ENCODE measurements at places on chromosomes 3 and 15. TPM values are rescaled to one million over a fixed set of nuclear protein-coding genes. Genes with fewer than 3 reads are reported as not detected.

- no peak for DNase-seq
Observed at GRCh38 chr15:77980098-77980497, 97.4 kb downstream of the TBC1D2B start.

DNA sequence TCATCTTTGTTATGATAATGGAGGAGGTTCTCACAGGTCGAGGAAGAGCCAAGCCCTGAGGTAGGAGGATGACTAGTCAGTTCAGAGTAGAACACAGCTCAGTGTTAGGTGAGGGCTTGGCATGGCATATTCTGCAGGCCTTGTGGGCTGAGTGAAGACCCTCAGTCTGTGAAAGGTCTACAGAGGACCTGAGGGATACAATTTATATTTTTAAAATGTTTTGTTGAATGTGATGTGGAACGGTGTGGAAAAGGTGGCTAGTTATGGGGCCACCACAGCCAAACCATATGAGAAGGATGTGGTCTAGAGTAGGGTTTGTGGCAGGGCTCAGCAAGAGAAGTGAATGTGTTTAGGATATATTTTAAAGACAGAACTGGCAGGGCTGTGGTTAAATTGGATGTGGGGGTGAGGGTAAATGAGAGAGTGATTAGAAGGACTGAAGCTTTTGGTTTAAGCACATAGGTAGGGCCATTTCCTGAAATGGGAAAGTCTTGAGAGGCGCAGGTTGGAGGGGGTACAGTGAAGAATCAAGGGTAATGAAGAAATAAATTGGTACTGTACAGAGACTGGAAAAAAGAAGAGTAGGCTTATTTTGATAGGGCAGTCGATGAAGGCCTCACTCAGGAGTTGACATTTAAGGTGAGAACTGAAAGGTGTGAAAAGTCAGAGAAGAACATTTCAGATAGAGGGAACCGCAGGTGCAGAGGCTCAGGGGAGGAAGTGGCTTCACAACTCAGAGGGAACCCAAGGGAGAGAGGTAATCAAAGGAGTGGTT is 60.5 kb downstream of the SPTSSB start:
- DNase-seq: no peak

Gene KNL1
- 9.4 TPM for polyA plus RNA-seq

DNA sequence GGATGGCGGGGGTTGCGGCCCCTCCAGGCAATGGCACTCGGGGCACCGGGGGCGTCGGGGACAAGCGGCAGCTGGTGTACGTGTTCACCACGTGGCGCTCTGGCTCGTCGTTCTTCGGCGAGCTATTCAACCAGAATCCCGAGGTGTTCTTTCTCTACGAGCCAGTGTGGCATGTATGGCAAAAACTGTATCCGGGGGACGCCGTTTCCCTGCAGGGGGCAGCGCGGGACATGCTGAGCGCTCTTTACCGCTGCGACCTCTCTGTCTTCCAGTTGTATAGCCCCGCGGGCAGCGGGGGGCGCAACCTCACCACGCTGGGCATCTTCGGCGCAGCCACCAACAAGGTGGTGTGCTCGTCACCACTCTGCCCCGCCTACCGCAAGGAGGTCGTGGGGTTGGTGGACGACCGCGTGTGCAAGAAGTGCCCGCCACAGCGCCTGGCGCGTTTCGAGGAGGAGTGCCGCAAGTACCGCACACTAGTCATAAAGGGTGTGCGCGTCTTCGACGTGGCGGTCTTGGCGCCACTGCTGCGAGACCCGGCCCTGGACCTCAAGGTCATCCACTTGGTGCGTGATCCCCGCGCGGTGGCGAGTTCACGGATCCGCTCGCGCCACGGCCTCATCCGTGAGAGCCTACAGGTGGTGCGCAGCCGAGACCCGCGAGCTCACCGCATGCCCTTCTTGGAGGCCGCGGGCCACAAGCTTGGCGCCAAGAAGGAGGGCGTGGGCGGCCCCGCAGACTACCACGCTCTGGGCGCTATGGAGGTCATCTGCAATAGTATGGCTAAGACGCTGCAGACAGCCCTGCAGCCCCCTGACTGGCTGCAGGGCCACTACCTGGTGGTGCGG is 1.9 kb downstream of the CHST2 start:
- no peak for DNase-seq

Gene RARB
- polyA plus RNA-seq: 19.1 TPM

- no peak for DNase-seq
Observed at GRCh38 chr3:148641722-148642121, 56.0 kb upstream of the AGTR1 start.

DNA sequence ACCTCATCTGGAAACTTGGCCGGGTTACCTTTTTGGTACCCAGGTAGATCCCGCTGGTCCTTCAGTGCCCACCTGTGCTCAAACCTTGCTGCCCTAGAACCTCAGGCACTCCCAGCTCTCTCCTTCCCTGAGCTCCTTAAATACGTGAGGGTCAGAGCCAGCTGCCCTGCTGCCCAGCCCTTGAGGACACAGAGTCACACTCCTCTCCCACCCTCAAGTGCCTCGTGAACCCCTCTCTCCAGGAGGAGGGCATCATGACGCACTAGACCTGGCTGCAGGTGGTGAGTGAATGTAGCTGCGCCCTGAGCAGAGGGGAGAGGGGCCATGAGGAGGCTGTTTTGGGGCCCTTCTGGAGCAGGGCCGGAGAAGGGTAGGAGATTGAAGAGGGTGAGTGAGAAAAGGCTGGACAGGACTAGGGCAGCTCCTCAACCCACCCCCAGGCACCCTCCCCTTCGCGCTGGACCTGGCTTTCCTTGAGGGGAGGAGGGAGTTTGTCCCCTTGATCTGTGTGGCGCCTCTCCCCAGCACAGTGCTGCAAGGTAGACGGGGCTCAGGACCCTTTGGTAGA is 941 bp downstream of the SLC12A8 start:
- no peak for DNase-seq

- peak; percentile 0 for DNase-seq
Observed at GRCh38 chr3:118534519-118534918, 500.1 kb downstream of the IGSF11 start.

Data from muscle of back (tissue), 13 donors.